Left cardiac atrium (tissue), 4 donors: ENCODE measurements at places on chromosomes 13 and 19. TPM values are rescaled to one million over a fixed set of nuclear protein-coding genes. Genes with fewer than 3 reads are reported as not detected.
A peak's percentile ranks its signal among the peaks of the same experiment; 100 is the strongest.

DNA sequence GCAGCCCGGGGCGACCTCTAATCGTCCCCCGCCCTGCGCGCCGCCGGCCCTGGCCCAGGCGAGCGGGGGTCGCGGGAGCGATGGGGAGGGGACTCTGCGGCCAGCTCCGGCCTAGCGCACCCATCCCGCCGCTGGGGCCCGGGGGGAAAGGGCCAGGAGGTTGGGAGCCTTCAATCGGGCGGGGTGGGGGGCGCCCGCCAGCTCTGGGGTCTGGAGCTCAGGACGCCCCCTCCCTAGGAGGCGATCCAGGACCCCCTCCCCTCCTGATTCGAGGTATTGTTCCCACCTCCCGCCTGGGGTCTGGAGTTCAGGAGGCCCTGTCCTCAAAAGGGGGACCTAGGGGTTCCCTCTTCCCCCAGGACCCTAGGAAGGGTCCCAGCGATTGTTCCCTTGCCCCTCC, 430 bp downstream of the ZNF358 start:
- DNase-seq = no peak

DNA sequence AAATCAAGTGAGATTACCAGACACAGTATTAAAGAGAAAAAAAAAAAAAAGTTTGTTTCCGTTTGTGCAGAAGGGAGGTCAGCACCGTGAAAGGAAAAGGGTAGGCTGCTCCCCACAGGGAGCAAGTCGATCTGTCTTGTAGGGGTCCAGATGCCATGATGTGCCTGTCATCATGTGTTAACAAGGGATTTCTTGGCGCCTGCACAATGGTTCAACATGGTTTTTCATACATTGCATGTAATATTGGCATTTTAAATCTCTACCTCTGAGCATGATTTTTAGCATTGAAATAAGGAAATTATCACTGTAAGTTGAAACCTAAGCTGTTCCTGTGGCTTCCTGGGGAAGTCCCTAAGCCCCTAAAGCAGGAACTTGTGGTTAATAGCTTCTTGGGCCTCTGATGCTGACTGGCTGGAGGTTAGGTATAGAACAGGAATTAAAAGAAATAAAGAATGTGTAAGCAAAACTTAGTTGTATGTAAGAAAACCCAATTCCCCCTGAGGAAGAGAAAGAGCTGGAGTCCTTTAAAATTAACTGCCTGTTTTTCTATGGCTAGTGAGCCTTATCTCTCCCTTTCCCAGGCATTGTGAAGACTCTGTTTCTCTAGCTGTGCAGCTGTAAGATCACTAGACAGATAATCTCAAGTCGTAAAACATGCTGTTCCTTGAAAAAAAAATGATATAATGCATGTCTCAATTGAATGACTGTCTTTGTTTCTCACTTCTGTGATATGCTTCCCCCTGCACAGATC, 7.4 kb upstream of the FCGBP start:
- no peak for DNase-seq

- DNase-seq = no peak
Measured at GRCh38 chr13:112229445-112229844, 146.7 kb upstream of the SPACA7 start.

GRCh38 chr19:35741203-35741515, 1.1 kb downstream of the IGFLR1 start:
- no peak for DNase-seq

GRCh38 chr13:24922387-24922744, 158.4 kb downstream of the RNF17 start:
- DNase-seq = no peak

ZNF135 gene
- 3.4 TPM for total RNA-seq

GRCh38 chr13:29858231-29858630, 7.8 kb upstream of the UBL3 start:
- no peak for DNase-seq

- peak; percentile 63 for DNase-seq
Measured at GRCh38 chr19:16325641-16326400, 1.2 kb downstream of the KLF2 start.
